GM20000 (cell line): ENCODE measurements at places on chromosomes 1 and 21.

DNA sequence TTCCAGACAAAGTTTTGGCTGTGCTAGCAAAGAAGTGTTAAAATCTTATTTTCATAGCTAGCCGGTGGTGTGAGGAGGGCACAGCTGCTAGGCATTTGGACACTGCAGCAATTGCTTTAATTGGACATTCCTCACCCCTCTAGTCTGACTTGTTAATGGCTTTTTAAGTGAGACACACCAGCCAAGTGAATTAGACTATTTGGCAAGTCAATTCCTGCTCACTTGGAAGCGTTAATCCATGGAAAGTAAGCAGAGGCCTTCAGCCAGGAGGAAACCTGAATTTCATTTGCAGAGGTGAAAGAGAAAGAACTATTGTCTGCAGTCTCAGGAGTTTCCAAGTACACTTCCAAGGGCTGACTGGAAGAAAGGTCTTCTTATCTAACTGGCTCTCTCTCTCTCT lies 175.7 kb downstream of the ST6GALNAC3 start:
- no peak for DNase-seq

- no peak for DNase-seq
Measured at GRCh38 chr1:167083066-167083665, 7.0 kb downstream of the GPA33 start.

DNA sequence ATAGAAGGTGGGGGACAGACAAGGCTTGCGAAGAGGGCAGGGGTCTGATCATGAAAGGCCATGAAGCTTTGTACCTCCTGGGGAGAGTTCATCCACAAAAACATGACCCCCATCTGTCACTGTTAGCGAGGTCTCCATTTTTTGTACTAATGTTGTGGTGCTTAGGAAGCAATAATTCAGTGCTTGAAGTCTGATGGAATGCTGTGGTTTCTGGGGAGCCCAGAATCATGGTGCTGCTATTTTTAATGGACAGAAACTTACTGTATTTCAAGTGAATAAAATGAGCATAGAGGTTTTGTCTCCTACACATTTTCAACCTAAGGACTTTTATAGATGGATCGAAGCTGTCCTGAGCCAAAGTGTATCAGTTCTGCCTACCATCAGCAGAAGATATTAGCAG lies 28.2 kb upstream of the RGL1 start:
- no peak for DNase-seq

DNA sequence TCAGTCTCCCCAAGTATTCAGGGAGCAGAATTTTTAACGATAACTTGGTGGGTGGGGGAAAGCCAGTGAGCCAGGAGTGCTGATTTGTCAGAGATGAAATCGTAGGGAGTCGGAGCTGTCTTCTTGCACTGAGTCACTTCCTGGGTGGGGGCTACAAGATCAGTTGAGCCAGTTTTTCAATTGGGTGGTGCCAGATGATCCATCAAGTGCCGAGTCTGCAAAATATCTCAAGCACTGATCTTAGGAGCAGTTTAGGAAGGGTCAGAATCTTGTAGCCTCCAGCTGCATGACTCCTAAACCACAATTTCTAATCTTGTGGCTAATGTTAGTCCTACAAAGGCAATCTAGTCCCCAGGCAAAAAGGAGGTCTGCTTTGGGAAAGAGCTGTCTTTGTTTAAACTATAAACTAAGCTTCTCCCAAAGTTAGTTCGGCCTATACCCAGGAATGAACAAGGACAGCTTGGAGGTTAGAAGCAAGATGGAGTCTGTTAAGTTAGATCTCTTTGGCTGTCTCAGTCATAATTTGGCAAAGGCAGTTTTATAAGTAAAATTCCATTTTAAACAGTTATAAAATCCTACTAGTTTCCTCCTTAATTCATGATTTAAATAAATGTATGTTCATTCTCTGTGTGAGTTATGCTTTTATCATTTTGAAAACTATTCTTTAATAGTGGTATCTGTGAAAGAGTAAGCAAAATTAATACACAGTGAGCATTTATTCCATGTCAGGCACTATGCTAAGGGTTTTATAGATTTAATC lies 51.7 kb downstream of the SLC16A1 start:
- DNase-seq: no peak

DNA sequence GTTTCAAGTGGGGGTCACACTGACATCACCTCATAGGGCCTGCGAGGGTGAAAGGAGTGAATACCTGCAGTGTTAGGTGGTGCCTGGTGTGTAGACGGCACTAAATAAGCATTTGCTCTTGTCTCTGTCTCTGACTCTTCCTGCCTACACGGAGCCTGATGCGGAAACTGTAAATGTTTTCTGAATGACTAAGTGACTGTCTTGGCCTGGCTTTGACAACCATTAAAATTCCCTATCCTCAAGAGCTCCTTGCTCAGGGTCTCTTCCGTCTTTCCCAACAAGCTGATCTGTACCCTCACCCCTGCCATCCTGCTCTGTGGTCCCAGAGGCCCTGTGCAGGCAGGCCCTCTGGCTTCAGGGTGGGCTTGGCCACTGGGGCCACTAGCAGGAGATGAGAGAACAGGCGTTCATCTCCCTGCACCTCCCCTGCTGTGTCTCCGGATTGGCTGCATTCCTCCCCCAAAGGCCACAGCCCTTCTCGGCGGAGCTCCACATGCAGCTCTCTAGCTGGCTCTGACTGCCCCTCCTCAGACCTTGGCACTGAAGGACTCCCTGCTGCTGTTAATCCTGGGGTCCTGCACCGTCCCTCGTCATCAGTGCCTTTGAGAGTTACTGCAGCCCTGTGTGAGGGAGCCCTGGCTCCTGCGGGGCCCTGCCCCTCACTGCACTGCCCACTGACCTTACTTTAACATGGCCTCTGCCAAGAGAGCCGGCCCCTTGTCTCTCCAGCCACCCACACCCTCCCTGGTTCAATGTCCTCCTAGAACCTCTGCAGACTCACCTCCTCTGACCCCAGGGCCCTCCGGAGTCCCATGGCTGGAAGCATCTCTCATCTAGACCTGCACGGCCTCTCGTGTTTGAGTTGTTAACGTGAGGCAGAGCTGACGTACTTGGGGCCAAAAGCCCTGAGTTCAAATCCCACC lies 211.1 kb downstream of the MATN1 start:
- no peak for DNase-seq

DNA sequence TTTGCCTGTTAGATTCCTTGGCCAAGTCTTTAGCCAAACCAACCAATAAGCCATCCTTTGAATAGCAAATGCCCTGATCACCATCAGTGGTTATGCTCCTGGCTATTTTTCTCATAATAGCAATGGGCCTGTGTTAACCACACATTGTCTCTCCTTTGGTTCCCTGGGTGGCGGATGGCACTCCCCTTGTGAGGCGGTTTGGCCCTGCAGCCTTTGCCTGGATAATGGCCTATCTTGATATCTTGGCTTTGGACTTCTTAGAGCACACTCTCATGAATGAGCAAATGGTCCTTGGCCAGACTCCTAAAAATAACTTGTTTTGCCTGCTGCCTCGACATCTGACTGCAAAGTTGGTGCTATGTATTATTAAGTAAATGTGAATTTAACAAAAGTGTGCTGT lies 22.4 kb upstream of the ZBTB18 start:
- no peak for DNase-seq

DNA sequence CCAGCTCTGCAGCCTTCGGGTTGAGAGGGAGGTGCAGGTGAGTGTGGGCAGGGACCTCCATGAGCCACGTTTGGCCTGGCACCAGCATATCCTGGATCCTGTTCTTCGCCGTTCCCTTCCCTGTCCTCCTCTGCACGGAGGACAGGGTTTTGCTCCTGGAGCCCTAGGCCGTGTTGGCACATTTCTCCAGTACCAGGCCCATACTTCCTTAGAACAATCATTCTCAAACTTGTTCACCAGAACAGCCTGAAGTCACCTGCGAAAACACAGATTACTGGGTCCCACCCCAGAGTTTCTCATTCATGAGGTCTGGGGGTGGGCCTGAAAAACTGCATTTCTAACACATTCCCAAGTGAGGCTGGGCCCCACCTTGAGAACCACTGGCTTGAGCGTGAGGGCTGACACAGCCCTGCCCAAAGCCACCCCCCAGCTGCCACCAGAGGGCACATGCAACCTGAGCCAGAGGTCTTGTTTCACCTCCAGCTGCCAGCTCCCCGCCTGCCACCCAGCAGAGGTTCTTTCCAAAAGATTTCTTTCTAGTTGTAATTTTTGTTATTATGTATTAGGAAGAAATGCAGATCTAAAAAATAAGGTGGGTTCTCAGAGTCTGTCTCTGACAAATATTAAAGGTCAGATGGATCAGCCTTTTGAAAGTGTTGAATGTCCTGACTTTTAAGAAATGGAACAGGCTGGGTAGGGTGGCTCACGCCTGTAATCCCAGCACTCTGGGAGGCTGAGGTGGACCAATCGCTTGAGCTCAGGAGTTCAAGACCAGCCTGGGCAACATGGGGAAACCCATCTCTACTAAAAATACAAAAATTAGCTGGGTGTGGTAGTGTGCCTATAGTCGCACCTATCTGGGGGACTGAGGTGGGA lies 39.6 kb upstream of the LDLRAP1 start:
- peak; percentile 39 for DNase-seq

GRCh38 chr21:20783611-20784010 lies 214.6 kb upstream of the NCAM2 start:
- no peak for DNase-seq

DNA sequence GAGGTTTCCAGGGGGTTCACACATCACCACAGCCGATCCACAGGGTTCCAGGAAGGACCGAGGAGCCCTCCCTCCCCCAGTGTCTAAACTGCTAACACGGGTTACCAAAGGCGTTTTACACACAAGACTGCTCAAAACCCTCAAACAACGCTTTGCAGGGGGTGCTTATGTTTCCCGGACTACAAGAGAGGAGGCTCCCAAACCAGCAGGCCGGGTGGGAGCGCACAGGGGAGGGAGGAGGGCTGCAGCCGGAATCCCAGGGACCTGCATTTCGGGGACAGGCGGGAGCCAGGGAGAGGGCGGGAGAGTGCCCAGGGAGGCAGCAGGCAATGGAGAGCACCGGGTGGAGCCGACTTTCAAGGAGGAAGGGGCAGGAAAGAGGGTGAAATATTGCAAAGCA lies 50.8 kb downstream of the ACBD3 start:
- no peak for DNase-seq

DNA sequence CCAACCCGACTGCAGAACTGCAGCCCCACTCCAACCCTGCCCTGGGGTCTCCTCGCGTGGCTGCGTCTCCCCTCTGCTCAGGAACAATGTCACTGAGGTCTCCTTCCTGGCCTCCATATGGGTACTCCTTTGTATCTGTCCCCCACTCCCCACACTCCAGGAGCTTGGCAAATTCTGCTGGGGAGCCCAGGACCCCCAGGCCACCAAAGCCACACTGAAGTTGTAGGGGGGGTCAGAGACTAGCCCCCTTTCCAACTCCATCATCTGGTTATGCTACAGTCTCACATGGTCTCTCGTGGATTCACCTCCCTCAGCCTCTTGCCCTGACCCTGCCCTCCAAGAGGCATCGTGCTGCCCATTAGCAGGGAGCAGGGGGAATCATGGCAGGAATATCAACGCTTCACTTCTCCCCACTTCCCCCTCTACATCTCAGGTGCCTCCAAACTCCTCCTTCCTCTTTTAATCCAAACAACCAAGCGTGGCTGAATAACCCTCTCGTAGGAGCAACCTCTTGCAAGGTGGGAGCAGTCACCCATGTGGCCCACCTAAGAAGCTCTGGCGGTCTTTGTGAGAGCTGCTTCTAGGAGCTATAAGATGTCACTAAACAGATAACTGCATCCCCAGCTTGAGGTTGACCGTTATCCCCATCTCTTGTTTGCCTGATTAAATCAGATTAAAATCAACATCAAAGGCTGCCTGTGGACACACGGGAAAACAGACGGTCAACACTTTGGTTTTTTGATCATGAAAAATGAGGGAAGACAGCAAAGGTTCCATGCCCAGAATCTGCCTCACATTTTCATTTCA lies 86.4 kb downstream of the MIS18A start:
- no peak for DNase-seq

- DNase-seq: no peak
Measured at GRCh38 chr1:121538943-121539575, 354.3 kb downstream of the SRGAP2C start.

- DNase-seq: no peak
Measured at GRCh38 chr1:232059726-232060374, 433.3 kb downstream of the DISC1 start.

GRCh38 chr1:62237950-62238374 lies 43.3 kb downstream of the L1TD1 start:
- DNase-seq: no peak

DNA sequence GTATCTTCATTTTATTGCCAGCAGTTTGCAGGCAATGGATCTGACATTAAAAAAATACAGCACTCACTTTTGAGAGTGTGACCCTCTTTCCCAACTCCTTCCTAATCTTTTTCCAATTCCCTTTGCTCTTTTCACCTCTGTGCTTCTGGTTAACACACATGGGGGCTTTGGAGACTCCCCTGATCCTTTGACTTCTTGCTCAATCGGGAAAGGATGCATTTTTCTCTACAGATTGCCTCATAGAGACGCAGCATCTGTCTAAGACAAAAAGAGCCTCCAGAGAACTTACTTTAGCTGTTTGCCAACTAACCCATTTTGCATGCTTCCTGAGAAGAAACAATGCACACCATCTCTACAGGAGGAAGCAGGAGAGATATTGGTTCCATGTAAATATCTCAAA lies 378.3 kb downstream of the PBX1 start:
- no peak for DNase-seq

DNA sequence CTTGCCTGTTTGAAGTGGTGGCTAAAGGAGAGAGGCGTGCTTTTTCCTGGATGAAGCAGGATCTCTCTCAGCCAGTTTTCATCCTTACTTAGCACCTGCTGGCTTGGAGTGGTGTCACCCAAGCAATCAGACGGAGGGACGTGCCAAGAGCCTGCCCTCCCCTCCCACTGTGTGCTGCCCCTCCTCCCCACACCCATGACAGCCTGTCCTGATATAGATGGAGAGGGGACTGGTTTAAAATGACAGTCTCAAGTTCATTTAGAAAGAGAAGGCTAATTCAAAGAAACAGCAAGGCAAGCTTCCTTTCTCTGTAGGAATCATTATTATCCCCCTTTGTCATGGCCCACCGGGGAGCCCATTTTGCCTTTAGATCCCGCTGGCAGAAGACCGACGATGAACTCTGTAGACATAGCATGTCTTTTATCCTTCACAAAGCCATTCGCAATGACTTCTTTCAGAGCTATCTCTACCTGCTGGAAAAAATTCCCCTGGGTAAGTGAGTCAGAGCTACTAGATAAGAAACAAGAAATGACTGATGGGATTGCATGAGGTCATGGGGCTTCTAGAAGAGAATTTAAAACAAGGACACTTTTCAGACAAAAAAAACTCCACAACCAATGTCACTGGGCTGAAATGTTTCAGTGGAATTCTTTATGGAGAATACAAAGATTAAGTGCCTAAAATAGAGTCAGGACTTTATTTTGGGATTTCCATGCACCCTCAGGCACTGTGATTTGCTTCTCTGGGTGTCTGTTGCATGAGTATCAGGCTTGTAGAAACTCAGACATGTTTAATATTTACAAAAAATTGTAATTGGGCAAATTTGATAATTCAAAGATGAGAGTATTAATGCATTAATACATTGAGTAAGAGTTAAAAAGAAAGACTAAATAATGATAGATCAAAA lies at the start of gene NTMT2:
NTMT2 (plus strand) TSS at position 190 of the 907 bp plus-strand sequence; CDS start at position 339, 149 bp downstream.
- DNase-seq: no peak

- DNase-seq: no peak
Measured at GRCh38 chr1:157399343-157399983, 152.9 kb downstream of the FCRL5 start.

GRCh38 chr1:8113262-8114220 lies 87.4 kb upstream of the ERRFI1 start:
- no peak for DNase-seq

- no peak for DNase-seq
Measured at GRCh38 chr1:192201303-192201702, 43.0 kb downstream of the RGS18 start.
